ENCODE measurements at places on chromosomes 2 and 18.

DNA sequence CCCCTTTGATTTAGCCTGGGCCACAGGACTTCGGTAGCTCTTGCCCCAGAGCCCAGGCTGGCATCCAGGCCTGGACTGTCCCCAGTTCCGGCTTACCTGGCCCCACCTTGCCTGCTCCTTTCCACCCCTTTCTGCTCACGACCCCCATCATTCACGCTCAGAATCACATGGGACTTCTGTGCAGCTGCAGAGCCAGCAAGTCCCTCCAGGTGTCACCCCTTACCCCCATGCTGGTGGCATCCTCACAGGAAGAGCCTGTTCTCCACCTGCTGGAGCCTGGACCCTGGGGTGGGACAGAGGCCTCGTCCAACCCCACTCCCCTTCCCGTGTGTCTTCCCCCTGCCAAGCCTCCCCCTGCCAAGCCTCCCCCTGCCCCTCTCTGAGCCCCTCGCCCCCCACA is 7.9 kb upstream of the KCNIP3 start:
- no peak for DNase-seq

GRCh38 chr2:138491495-138491862 is 10.1 kb upstream of the SPOPL start:
- DNase-seq, result no peak

DNA sequence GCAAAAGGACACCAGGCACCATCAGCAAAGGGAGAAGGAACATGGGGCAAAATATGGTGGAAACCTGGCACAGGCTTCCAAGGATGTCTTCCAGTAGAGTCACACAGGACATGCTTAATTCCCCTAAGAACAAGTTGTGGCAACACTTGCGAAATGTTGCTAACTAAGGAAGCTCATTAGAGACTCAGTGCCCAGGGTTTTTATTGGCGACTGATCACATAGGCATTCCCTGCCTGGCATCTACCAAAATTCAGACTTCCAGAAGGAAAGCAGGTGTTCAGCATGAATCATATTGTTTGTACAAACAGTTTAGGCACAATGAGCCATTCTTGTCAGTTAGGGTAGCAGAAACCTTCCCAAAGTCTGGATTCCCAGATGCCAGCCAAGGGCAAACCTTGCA is 25.7 kb downstream of the SLC4A1AP start:
- no peak for DNase-seq

GRCh38 chr2:75497256-75497655 is 63.5 kb downstream of the EVA1A start:
- DNase-seq, result no peak

GRCh38 chr2:114128725-114129124 is 238.8 kb downstream of the ACTR3 start:
- DNase-seq, result no peak

- no peak for DNase-seq
Measured at GRCh38 chr18:44098551-44099098, 582.1 kb upstream of the SETBP1 start.

DNA sequence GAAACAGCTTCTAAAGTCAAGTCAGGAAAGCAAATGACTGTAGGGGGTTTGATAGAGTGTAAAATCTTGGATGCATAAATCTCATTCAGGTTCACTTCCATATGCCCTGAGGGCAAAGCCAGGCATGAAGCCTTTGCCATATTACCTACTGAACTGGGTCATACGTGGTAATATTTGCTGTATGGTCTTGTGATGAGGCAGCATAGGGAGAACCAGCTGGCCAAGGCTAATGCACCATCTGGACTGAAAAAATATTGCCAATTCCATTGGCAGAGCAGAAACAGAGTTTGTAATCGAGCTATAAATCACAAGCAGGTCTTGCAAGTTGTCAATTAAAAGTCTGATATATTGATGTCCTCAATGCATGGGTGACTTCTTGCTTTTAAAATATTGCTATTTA is 243.8 kb downstream of the ERBB4 start:
- DNase-seq, result no peak

GRCh38 chr18:28045176-28045810 is 131.6 kb downstream of the CDH2 start:
- no peak for DNase-seq

DNA sequence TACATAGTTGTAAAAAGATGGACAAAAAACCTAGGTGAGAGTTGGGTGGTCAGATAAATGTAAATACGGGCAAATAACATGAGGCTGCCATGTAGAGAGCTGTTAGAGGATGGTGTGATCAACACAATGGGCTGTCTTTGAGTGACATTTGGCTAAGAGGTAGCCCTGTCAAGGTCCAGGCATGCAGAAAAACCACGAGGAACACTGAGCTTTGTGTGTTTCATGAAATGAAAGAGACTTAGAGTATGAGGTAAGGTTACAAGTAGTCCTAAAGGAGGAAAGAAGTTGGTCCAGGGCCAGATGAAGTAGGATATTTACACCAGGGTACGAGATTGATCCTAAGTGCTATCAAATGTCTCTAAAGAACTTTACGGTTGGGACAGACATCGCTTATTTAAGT is 160.9 kb downstream of the RDH14 start:
- no peak for DNase-seq

DNA sequence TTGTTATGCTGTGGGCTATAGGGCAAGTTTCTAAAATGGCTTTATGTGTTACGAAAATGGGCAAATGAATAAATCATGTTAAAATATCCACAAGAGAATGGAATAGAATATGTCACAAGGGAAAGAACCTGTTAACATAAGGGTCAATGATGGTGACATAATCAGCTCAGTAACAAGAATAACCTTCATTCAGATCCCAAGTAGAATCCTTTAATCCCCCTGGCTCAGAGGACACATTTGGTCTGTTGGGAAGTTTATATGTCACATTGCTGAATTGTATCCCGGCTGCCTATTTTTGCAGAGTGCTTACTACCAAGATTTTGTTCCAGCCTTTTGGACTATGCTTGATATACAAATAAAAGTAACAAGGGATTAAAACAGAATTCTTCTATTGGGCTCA is 13.1 kb upstream of the LGALSL start:
- no peak for DNase-seq

DNA sequence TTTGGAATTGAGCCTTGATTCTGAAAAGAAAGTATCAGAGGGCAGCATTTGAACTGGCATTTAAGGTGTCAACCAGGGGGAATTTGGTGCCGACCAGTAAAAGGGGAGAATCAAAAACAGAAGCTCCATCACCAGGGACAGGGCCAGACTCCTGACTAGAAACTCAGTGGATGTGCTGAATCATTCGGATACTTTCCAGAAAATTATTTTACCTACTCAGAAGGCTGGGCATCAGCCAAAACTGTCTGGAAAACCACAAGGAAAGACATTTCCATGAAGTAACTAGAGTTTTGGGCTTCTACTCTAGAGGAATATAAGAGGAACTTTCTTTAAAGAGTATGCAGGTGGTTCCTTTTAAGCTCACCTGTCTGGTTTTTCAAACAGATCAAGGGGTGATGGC is 756.6 kb downstream of the RNF144A start:
- no peak for DNase-seq

- DNase-seq, result no peak
Measured at GRCh38 chr2:239376351-239376750, 24.5 kb downstream of the HDAC4 start.

GRCh38 chr2:196914867-196915460 is 11.5 kb downstream of the PGAP1 start:
- no peak for DNase-seq
